ENCODE measurements at places on chromosomes 13 and 19.
A peak's percentile ranks its signal among the peaks of the same experiment; 100 is the strongest.

GRCh38 chr13:78036841-78037240, 118.2 kb upstream of the EDNRB start:
- no peak for DNase-seq

- DNase-seq = no peak
Observed at GRCh38 chr13:75506018-75506417, 24.0 kb upstream of the TBC1D4 start.

DNA sequence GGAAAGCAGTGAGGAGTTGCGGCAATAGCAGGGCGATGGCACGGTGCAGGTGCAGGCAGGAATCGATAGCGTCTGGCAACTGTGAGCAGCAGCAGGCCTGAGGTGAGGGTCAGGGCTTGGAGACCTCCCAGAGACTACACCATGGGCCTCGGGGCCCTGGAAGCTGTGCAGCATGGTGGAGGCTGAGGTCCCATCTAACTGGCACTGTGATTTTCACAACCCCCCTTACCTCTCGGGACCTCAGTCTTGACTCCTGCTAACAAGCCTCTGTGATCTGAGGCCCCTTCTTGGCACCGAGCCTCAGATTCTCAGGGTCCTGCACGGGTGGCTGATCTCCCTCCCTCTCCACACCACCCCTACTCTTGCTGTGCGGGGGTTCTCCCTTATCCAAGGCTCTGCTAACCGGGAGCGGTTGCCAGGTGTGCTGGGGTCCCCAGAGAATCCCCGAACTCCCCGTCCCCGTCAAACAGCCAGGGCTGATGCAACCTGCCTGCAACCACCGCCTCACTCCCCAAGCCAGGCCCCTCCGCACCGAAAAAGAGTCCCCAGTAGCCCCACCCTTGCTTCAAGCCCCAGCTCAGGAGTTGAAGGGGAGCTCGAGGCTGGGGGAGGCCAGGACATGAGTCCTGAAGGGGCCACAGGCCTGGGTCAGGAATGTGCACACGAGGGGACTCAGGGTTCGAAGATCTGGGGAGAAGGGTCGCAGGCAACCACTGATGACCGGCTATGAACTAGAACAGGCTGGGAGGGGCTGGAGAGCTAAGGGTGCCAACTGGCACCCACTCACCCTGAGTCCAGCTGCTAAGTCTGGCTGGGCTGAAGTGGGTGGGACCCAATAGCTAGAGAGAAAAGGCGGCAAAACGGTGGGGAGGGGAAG, 4.8 kb upstream of the ATF5 start:
- DNase-seq = no peak

GRCh38 chr19:53906211-53907192, 2.6 kb upstream of the CACNG7 start:
- no peak for DNase-seq

- peak; percentile 65 for DNase-seq
Observed at GRCh38 chr19:46944918-46945628, 74.6 kb upstream of the NPAS1 start.

- no peak for DNase-seq
Observed at GRCh38 chr13:21075379-21076249, 14.2 kb upstream of the LATS2 start.

DNA sequence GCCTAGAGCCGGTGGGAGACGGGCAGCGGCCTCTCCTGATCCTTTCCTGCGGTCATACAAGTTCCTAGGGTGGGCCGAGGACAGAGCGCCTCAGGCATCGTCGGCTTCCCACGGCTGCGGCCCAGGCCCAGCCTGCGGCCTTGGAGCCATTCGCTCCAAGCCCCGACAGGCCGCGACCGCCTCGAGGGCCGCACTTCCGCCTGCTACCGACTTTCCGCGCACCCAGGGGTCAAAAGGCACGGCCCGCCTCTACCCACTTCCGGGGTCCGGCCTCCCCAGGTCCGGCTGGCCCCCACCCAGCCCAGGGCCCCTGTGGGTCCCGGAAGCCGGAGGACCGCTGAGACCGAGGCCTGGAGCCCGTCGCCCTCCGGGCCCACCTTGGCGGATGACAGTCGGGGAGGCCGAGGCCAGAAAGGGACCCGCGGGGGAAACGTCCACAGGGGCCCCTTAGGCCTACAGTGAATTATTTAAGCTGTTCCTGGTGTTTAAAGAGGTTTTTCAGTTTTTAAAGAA, 16.2 kb downstream of the ZIC2 start:
- DNase-seq = no peak

DNA sequence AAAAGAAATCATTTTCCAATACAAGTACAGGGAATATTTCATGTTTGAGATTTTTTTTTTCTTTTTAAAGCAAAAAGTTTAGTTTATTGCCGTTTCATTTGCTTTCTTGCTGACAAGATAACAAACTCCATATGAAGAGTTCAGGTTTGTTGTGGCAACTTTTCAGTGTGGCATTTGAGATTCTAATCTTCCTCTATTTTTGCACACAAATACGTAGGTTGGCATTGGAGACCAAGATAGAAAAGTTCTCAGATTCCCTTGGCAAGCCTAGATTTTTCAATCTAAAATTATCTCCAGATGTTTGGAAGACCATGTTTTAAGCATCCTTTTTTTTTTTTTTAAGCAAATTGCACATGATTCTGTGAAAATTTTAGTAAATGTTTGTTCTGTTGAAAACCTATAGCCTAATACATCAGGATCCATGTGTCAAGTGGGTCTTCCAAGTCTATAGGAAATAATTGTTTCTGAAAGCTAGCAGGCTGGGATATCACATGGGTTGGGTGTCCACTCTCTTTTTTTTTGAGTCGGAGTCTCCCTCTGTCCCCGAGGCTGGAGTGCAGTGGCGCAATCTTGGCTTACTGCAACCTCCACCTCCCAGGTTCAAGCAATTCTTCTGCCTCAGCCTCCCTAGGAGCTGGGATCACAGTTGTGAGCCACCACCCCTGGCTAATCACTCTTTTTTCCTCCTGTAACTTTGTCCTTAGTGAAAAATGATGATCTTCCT, 2.6 kb downstream of the GARRE1 start:
- DNase-seq = no peak

DNA sequence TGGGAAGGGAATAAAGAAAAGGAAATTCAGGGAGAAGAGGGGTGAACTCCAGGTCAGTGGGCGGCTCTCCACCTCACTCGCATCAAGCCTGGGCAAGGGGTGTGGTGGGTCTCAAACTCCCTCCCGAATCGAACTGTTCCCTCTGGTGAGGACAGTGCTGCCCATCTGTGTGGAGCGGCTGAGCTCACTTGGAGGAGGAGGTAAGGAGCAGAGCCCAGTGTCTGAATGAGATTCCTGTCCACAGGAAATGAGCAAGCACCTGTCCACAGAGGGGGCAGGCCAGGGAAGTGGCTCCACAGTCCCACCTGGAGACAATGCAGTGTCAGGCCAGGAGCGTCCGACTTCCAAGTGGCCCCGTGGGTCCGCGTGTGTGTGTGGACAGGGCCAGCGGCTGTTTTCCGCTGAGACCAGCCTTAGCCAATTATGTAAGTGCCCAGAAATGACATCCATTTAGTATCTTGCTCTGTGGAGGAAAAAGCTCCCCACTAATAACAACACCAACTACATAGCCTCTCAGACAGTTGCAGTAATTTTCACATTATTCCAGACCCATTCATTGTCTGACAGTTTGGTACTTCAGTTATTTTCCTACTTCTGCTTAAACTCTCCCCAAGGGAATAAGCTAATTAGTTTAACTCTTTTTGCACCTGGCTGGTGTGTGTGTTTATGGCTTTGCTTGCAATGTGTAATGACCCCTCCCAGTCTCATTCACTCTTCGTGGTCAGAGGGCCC, 114.6 kb downstream of the SOX1 start:
- DNase-seq = no peak

- DNase-seq = no peak
Observed at GRCh38 chr13:33224686-33225085, 60.9 kb downstream of the STARD13 start.

DNA sequence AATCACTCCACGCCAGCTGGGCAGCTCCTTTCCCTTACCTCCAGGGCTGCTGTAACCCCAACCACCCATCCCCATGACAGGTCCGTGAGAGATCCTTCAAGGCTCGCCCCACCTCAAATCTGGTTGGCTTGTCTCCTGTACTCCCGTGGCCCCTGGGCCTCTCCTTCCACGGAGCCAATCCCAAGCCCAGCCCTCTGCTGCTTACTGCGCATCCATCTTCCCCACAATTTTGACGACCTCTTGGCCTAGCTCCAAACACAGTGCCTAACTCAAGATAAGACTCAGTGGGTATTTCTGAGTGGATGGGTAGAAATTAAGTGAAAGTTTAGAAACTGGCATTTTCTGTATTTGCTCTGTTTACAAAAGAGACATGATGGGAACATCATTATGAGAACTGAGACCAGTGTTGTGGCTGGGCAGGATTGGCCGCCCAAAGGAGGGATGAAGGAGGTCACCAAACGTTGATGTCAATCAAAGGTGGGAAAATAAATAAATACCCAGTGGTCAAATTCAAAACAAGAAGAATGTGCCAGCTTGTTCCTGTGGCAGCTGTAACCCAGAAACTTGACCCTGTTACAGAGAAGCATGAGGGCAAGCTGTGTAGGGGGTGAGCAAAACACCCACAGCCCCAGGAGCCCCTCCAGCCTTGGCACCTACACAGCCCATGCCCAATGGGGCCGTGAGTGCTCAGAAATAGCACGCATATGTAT, 162.2 kb downstream of the ABCC4 start:
- DNase-seq = no peak

GRCh38 chr19:2032296-2032941, 16.9 kb upstream of the BTBD2 start:
- DNase-seq = no peak

DNA sequence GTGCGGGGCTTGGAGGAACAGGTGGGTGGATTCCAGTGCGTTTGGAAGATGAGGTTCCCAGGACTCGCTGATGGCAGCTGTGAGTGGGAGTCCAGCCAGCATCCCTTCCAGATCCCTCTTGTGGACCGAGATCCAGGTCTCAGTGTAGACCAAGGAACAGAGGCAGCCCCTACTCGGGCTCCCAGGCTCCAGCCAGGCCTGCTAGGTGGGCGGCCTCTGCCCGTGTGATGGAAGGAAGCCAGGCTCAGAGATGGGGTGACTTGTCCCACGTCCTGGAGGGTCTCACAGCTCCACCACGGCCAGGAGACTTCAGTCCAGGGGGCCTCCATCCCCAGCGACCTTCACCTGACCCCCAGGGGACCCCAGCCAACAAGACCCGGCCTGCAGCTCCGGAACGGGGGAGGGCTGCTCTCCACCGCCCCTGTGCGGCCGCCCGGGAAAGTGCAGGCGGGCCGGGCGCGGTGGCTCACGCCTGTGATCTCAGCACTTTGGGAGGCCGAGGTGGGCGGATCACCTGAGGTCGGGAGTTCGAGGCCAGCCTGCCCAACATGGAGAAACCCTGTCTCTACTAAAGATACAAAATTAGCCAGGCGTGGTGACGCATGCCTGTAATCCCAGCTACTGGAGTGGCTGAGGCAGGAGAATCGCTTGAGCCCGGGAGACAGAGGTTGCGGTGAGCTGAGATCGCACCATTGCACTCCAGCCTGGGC, 729 bp upstream of the MADCAM1 start:
- no peak for DNase-seq

- no peak for DNase-seq
Observed at GRCh38 chr19:43765109-43765876, 10.5 kb upstream of the SMG9 start.

DNA sequence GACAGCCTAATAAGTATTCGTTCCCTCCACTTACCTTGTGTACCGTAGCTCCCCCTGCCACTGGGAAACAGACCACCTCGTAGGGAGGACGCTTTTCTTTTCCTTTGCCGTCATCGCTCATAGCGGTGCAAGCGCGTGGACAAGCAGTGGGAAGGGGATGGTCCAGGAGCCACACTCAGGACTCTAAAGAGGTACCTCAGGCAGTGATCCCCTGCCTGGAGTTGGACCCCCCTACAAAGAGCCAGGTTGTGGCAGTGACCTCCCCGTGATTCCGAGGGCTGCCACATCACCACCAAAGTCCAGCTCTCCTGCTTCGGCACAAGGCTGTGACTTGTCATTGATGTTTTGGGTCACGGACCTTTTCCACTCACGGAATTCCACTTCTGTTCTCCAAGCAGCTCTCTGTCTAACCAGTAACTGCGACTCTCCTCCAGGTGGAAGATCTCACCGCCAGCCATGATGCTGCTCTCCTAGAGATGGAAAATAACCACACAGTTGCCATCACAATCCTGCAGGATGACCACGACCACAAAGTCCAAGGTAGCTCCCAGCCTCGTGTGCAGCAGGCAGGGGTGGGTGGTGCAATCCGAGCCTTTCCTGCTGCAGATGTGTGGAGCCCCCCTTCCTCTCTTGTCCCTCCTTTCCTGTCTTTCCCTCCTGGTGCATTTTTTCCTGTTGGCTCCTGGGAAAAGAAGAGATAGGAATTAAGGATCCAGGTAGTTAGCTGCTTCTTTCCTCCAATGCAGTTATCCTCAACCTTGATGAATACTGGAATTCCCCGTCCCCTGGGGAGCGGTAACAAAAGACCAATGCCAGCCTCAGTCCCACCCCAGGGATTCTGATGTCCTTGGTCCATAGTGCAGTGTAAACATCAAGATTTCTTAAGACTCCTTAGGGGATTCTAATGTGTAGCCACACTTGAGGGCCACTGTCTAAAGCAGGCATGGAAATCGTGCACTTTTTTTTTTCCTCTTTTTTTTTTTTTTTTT, 107.7 kb downstream of the SLC7A1 start:
- no peak for DNase-seq

GRCh38 chr13:27053902-27054595, 117.6 kb downstream of the USP12 start:
- no peak for DNase-seq

GRCh38 chr13:100234006-100234405, 145.1 kb downstream of the PCCA start:
- DNase-seq = no peak

Measured in left renal cortex interstitium (tissue), 4 donors.